ENCODE measurements at places on chromosomes 3 and 15. TPM values are rescaled to one million over a fixed set of nuclear protein-coding genes. Genes with fewer than 3 reads are reported as not detected.

GRCh38 chr3:11553436-11554235 lies 90.1 kb downstream of the VGLL4 start:
- DNase-seq = peak; percentile 62

DNA sequence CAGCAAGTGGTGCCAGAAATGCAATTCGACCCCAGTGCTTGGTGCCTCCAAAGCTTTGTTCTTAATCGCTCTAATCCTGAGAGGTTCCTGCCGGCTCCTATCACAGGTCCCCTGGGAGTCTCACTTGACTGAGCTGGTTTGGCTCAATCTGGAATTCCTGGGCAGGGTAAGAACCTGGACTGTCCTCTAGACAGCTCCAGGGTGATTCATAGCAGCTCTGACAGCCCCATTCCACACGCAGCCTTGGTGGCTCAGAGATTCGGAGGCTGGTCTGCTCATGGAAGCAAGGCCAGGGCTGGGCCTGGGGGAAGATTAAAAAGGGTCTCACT lies 37.9 kb downstream of the MYO5C start:
- DNase-seq = no peak

- no peak for DNase-seq
Measured at GRCh38 chr3:105246536-105246935, 120.2 kb upstream of the ALCAM start.

GRCh38 chr3:194404365-194405140 lies 5.5 kb upstream of the GP5 start:
- no peak for DNase-seq

- no peak for DNase-seq
Measured at GRCh38 chr15:58574631-58575030, 142.8 kb downstream of the LIPC start.

DNA sequence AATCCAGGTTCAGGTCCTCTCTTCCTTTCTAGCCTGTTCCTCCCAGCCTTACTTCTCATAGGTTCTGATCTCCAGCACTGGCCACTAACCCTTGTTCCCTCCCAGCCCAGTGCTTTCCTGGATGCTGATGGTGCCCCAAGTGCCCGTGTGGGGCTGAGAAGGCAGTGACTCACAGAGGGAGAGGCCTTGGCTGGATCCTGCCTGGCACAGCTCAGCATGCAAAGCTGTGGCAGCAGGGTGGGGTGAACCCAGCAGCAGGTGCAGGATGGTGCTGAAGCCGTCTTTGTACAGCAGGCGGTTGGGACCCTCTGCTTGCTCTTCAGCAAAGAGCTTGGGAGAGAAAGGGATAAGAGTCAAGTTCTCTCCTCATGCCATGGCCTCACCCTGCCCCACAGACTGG lies 7.6 kb downstream of the LPCAT4 start:
- DNase-seq = no peak

GRCh38 chr3:35664460-35664919 lies 25.2 kb downstream of the ARPP21 start:
- DNase-seq = peak; percentile 59

- no peak for DNase-seq
Measured at GRCh38 chr3:42498034-42498433, 4.4 kb upstream of the VIPR1 start.

DNA sequence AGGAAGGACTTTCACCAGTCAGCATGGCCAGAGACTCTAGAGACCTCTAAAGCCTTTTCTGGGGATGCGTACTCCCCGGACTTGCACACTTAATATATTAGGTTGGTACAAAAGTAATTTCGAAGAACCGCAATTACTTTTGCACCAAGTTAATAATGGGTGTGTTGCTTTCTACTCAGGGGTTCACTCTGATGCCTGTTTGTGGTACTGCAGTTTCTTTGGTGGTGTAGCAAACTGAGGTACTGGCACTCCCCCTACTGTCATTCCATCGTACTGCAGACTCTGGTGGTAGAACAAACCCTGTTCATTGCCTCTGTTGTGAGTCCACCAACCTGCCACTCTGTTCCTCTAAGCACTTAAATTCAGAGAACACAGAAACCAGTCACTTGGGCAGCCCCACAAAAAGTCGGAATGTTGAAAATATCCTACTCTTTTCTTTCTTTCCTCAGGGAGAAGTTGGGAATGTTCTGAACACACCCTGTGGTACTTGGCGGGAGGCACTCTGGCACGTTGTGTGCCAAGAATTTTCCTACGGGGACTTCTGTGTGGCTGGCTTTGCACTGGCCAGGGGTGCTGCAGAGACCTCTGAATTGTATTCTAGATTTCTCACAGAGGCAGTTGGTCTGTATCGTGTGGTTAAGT lies 46.3 kb downstream of the GABRG3 start:
- peak; percentile 40 for DNase-seq

GRCh38 chr15:39084674-39085530 lies 496.0 kb upstream of the THBS1 start:
- peak; percentile 51 for DNase-seq

DNA sequence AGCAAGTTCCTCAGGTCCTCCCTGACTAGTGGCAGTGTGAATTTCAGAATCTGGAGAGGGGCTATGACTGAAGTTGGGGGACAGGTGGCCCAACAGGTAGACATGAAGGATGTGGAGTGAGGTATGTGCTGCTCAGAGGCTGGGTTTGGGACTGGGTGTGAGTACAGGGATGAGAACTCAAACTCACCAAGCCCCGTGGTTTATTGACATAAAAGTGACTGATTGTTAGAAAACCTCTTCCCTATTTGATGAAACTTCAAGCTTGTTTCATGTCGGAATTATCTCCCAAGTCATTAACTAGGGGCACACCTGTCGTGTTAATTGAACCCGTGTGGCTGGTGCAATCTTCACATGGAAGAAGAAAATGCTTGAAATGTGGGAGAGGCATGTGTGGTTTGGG lies 27.1 kb downstream of the FGD5 start:
- DNase-seq = no peak

GRCh38 chr15:57680021-57680420 lies 26.5 kb upstream of the POLR2M start:
- DNase-seq = no peak

DNA sequence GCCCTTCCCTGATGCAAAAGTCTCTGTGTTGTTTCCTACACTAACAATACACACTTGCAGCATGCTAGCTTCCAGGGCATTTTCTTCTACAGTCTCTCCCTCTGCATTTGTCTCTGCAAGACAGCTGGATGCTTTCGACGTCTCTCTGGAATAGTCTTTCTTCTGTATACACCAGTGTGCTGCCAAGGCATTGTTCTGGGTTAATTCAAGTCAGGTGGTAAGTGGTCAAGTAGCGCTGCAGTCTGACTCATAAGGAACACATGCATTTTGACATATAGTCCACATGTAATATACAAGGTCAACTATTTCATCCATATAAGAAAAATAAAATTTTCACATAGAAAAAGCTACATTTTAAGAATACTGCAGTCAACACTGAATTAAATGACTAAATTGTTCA lies 92.7 kb downstream of the MYLK start:
- DNase-seq = no peak

- DNase-seq = no peak
Measured at GRCh38 chr3:8485141-8485870, 16.3 kb upstream of the LMCD1 start.

GRCh38 chr3:77475507-77475906 lies 435.6 kb downstream of the ROBO2 start:
- DNase-seq = no peak

DNA sequence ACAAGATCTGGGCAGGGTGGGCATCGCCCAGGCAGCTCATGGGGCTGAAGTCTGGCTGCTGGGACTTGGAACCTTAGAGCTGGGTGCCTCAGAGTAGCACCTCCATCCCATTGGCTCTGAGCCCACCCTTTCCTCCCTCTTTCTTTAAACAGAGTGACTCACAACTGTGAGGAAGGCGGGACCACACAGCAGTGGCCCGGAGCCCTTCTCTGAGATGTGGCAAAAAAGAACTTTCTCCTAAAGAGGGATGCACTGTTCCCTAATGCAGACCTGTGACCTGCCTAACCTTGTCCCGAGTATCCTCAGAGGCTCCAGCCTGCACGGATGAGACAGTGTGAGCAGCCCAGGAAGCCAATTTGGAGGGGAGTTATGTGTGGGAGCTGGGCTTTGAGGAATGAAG lies 23.6 kb downstream of the PRR20G start:
- no peak for DNase-seq

GRCh38 chr15:83199288-83199687 lies 8.3 kb downstream of the HDGFL3 start:
- no peak for DNase-seq

DNA sequence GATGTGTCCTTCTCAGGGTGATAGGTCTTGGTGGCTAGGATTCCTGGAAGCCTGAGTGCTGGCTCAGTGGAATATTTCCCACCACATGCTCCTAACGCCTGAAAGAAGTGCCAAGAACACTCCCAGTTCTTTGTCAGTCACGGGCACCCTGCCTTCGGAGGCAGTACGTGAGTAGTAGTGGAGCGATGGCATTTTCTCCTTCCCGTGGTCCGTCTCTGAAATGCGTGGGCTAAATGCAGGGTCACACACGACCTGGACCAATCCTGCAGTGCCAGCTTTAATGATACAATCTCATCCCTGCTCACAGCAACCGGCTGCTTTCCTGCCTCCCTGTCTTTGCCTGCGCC lies 14.5 kb downstream of the H1-8 start:
- peak; percentile 73 for DNase-seq

- DNase-seq = no peak
Measured at GRCh38 chr3:60759439-60759838, 491.8 kb downstream of the FHIT start.

DNA sequence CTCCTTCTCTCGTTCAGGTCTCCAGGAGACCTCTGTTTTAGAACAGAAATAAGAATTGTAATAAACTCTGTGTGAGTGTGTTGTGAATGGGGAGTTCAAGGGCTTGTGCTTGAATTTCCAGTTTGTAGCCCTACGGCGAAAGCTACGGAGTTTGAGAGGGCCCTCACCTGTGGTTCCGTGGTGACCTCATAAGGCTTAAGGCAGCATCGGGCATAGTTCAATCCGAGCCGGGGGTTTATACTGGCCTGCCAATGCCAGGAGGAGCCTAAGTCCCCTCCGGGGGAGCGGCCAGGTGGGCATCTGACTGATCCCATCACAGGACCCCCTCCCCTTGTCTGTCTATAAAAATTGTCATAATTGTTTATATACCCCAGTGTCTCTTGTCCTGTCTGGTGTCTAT lies 43.7 kb downstream of the ZBTB11 start:
- no peak for DNase-seq

- no peak for DNase-seq
Measured at GRCh38 chr15:71098920-71099319, 16.4 kb upstream of the THSD4 start.

DNA sequence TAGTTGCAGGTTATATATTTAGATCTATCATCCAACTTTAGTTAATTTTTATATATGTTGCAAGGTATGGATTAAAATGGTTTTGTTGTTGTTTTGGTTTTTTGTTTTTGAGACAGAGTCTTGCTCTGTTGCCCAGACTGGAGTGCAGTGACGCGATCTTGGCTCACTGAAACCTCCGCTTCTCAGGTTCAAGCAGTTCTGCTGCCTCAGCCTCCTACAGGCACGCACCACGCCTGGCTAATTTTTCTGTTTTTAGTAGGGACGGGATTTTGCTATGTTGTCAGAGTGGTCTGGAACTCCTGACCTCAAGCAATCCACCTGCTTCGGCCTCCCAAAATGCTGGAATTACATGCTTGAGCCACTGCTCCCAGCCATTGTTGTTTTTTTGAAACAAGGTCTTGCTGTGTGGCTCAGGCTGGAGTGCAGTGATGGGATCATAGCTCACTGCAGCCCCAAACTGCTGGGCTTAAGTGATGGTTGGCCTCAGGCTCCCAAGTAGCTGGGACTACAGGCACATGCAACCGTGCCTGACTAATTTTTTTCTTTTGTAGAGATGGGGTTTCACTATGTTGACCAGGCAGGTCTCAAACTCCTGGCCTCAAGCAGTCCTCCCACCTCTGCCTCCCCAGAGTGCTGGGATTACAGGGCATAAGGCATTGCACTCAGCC lies 92.0 kb downstream of the ZNF609 start:
- no peak for DNase-seq

GRCh38 chr15:71627188-71627587 lies 183.2 kb upstream of the NR2E3 start:
- DNase-seq = no peak

GRCh38 chr3:183208260-183208659 lies 44.8 kb upstream of the B3GNT5 start:
- no peak for DNase-seq

DNA sequence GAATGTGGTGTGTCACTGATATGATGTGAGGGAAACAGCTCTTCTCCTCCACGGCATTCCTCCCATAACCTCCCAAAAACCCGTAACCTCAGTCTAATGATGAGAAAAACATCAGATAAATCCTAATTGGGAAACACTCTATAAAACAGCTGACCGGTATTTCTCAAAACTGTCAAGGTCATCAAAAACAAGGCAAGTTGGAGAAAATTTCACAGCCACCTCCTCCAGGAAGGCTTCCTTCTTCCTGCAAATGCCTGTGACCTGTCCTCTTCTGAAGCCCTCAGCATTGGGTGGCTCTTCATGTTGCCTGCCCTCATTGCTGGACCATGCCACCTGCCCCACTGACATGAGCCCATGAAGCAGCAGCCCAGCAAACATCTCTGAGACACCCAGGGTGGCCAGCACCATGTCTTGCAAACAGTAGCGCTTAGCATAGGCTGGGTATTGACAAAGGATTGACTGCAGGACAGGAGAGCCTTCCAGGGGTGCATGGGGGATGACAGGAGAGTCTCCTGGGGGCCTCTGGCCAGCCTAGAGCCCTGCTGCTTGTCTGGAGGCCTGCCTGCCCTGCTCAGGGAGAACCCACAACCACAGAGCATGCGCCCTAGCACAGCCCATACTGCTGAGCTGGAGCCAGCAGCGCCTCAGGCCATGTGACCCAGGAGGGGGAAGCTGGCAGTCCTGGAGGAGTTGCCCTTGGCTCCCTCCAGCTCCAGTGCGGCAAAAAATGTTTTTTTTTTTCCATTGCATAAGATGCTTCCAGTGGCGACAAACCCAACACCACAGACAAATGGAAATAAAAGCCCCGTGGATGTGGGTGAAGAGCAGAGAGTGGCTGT lies 49.7 kb downstream of the XXYLT1 start:
- peak; percentile 68 for DNase-seq

- peak; percentile 85 for DNase-seq
Measured at GRCh38 chr3:14371573-14372474, 30.6 kb upstream of the SLC6A6 start.

MUC20 gene
- 1.8 TPM for total RNA-seq

AMT gene
- 13.9 TPM for total RNA-seq

DCP1A gene
- 21.3 TPM for total RNA-seq

GOLGA6L10 gene
- 0.34 TPM for total RNA-seq

EFCC1 gene
- 2.3 TPM for total RNA-seq
